ENCODE measurements at places on chromosomes 6 and 20.

- no peak for DNase-seq
These were observed 13.7 kb upstream of the SNPH start for GRCh38 chr20:1252416-1252815.

- DNase-seq: no peak
These were observed 99.1 kb upstream of the MTHFD1L start for GRCh38 chr6:150766201-150766997.

DNA sequence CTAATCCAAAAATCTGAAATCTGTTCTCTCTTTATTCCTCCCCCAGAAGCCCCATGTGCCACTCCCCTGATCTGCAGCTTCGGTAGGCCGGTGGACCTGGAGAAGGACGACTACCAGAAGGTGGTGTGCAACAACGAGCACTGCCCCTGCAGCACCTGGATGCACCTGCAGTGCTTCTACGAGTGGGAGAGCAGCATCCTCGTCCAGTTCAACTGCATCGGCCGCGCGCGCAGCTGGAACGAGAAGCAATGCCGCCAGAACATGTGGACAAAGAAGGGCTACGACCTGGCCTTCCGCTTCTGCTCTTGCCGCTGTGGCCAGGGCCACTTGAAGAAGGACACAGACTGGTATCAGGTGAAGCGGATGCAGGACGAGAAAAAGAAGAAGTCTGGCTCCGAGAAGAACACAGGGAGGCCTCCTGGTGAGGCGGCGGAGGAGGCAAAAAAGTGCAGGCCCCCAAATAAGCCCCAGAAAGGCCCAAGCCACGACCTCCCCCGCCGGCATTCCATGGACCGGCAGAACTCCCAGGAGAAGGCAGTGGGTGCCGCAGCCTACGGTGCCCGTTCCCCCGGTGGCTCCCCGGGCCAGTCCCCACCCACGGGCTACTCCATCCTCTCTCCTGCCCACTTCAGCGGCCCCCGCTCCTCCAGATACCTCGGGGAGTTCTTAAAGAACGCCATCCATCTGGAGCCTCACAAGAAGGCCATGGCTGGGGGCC, 31.5 kb downstream of the HECA start:
- no peak for DNase-seq

- DNase-seq: no peak
These were observed 400.6 kb downstream of the ESR1 start for GRCh38 chr6:152207915-152208714.

DNA sequence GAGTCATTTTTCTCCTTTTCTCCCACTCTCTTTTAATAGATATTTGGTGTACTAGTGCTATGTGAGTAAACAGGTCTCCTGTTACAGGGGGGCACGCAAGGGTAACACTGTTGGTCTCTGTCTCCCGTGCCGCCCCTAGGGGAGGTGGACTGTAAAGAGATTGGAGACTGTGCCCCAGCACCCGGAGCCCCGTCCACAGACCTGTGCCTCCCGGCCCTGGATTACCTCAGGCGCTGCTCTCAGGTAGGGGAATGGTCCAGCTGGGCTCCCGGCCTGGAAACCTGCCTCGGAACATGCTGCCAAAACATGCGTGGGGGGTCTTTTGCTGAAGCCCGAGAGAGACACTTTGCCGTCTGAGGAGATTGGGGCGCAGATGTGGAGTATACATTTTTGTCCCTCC, 66.4 kb upstream of the SMIM28 start:
- DNase-seq: no peak

DNA sequence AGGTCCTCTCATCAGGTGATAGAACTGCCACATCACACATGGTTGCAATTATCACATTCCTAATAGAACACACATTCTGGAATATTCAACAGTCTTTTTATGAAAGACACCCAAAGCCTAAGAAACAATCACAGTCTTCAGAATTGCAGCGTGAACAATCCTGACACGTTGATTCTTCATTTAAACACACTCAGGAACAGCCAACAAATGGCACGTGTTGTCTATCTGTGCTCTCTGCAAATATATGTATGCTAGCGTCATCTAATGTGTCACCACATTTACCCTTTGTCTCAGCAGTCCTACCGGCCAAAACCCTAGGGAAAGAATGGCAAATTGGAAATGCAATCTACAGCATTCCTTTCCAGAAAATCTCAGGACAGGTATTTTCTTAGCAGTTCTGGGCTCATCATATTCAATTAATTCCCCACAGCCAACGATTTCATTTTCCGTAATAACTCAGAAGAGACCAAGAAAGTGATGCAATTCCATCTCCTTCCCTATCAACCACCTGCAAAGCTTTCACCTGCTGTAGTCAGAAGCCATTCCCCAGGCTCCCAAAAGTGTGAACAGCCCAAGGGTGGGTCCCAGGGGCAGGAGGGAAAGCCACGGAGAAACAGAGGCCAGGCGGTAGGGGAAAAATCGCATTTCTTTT, 280.3 kb upstream of the JARID2 start:
- DNase-seq: no peak

DNA sequence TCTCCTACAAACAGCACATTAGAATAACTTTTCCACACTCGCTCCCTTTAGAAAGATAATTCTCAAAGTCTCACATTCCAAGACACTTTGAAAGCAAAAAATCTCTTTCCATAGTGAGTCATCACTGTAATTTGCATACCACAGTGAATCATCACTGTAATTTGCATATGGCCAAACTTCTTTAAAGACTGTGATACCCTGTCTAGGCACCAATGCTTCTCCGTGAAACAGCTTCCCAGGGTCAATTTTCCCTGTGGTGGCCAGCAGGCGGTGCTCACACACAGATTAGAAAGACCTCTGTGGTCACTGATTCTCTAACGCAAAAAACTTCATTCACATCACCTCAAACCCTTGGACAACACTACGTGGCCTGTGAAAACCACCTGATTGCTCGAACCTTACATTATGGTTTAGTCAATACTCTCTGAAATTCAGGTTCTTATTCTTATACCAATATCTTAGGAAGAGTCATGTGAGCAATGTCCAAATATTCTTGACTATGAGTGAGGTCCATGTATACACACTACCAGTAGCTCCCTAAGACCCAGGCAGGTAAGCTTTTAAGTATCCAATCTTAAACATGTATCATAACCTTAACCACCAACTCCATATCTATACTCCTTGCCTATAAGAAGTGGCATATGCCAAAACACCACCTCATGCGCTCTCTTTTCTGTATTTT, 78.5 kb upstream of the PHACTR1 start:
- DNase-seq: peak; percentile 8

DNA sequence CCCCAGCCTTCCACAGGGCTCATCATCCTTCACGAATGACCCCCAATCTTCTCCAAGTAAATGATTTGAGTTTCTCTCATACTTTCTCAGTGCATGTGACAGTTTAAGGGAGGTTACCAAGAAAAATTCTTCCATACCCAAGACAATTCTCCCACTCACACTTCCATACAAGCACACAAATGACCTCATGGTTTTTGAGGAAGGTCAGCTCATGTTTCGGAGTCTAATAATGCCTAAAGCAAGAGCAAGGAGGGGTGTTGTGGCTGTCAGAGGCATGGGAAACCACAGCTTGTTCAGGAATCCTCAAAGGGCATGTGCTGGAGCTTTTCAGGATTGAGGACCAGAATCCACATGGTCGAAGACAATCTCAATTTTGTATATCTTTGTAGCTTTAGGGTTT, 279.0 kb downstream of the MAFB start:
- no peak for DNase-seq

DNA sequence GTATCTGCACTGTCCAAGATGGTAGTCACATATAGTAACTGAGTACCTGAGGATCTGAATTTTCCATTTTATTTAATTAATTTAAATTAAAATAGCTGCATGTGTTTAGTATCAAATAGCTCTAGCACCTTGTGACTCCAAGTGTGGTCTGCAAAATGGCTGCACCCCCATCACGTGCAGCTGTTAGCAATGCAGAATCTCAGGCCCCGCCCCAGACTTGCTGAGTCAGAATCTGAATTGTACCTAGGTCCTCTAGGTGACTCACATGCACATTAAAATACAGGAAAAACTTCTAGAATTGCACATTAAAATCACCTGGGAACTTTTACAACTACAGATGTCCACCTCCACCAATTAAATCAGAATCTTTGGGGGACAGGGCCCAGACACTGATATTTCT, 19.2 kb upstream of the FAM83C start:
- DNase-seq: peak; percentile 41

- no peak for DNase-seq
These were observed 990 bp downstream of the ZFP57 start for GRCh38 chr6:29679962-29680361.

DNA sequence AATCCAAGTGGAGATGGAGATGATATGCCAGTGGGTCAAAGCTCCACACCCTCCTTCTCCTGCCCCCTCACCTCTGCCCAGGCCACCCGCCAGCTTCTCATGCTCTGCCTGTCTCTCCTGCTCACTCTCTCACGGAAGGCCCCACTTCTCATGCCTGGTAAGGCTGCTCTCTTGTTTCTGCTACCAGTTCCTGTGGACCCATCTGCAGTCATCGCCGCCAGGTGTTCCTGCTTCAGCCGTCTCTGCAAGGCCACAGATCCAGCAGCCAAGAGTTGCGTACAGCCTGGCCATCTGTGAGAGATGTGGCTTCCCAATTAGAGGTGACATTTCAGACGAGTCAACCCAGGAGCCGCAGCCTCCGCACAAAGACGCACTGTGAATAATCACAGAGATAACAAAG, 40.8 kb upstream of the NXT1 start:
- DNase-seq: no peak

DNA sequence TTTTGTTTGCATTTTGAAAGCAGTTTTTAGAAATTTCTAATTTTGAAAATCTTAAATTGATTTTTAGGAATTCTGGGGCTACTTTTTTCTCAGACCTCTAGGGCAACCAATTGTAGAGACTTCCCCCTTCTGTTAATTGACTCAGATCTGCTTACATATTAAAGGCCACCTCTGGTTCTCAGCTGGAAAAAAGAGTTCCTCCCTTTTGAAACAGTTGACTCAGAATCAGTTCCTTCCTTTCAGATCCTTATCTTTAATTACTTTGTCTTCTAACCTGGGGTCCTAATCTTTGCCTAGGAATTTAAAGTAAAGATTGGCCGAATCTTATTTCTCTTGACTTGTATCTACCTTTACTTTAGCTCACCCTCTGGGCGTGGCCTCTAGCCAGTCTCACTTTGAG, 146.8 kb downstream of the LAMA2 start:
- DNase-seq: no peak

DNA sequence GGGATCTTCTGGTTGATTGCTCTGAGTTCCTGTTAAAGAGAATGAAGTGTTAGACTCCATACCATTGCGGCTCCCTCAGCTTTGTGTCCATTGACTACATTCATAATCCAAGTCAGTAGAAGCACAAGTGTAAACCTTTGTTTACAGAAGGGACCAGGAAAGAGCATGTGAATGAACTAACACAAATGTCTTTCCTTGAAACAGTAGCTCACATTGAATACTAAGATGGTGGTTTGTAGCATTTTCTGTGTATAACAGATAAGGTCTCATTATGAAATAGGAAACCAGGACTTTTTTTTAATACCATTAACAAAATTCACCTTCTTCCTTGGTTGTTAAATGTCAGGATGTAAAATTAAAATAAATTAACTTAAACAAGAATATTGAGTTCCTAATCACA, 8.4 kb downstream of the STXBP5 start:
- DNase-seq: no peak

DNA sequence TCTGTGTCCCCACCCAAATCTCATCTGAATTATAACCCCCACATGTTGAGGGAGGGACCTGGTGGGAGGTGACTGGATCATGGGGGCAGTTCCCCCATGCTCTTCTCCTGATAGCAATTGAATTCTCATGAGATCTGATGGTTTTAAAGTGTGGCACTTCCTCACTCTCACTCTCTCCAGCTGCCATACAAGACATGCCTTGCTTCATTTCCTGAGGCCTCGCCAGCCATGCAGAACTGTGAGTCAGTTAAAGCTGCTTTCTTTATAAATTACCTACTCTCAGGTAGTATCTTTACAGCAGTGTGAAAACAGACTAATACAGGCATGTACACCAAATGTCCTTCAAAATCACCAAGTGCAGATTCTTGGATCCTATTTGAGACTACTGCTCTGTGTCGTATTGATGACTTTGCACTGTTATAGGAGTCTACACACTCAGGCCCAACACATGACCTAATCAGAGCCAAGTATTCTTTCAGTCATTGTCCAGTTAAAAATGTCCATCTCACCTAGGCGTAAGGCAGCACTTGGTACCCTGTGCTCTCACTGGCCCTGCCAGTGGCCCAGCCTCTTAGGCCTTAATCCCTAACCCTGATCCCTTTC, 52.8 kb upstream of the UST start:
- no peak for DNase-seq

GRCh38 chr6:148347441-148348054, 4.9 kb downstream of the SASH1 start:
- no peak for DNase-seq

DNA sequence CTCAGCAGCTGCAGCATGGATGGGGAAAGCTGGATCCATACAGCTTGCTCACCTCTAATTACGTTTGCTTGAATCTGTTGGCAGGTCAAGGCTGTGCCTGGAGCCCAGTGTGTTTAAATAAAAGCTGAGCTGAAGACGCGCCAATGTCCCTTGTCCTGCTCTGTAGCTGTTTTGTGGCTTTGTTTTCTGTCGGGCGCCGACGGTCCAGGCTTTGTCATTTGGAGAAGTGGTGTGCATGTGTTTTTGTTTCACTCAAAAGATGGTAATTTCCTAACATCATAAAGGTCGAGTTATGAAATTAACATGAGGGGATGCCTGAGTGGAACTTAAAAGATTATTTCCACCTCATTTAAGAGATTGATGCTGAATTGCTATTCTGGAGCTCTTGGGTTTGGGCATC, 107.6 kb downstream of the SLC24A3 start:
- DNase-seq: no peak

- no peak for DNase-seq
These were observed 43.1 kb upstream of the UNC93A start for GRCh38 chr6:167247814-167248595.

- DNase-seq: no peak
These were observed 198.1 kb downstream of the MYLK4 start for GRCh38 chr6:2552526-2553154.

- no peak for DNase-seq
These were observed 36.9 kb downstream of the HFE start for GRCh38 chr6:26123947-26124780.

DNA sequence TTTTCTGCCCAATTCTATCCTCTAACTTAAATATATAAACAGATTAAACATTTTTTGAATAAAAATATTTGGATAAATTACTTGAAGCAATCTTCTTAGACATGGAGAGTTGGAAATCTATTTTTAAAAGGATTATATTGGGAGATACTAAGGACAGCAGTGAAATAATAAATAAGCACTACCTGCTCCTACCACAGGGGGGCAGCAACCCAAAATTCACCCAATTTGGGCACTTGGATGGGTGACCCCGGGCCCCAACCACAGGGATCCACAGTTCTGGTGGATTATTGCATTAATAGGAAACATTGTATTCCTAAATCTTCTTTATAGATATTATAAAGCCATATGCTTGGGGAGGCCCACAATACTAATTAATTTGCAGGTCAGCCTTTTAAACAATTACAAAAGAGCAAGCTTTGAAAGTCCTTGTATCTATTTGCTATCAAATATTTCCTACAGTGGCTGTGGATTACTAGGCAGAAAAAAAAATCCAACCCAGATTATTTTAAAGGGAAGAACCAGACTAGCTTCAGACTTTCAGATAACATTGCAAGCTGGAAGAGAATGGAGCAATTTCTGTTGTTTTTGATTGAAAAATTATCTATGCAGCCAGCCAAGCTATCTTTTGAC, 66.4 kb upstream of the PDE10A start:
- DNase-seq: peak; percentile 15

GRCh38 chr6:6748001-6748400, 159.5 kb downstream of the LY86 start:
- DNase-seq: no peak

GRCh38 chr6:18561037-18561750, 174.0 kb downstream of the RNF144B start:
- no peak for DNase-seq

GRCh38 chr20:63574156-63574828, at the start of gene HELZ2:
TSS of gene HELZ2 (minus strand) at chr20:63574239. CDS start at chr20:63572385, 1,854 bp downstream.
- peak; percentile 89 for DNase-seq

Measured in CD4-positive, alpha-beta T cell treated with Interleukin-17A for 4 hours (primary cell).